ENCODE measurements at places on chromosomes 7 and 10.

DNA sequence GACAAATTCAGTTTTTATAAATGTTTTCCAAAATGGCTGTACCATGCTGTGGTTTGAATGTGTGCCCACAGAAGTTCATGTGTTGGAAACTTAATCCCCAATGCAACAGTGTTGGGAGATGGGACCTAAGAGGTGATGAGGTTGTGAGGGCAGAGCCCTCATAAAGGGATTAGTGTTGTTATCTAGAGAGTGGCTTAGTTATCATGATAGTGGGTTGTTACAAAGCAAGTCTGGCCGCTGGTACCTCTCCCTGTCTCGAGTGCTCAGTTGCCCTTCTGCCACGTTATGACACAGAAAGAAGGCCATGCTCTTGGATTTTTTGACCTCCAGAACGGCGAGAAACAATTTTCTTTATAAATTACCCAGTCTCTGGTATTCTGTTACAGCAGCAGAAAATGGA lies 119.0 kb downstream of the BTAF1 start:
- no peak for DNase-seq

DNA sequence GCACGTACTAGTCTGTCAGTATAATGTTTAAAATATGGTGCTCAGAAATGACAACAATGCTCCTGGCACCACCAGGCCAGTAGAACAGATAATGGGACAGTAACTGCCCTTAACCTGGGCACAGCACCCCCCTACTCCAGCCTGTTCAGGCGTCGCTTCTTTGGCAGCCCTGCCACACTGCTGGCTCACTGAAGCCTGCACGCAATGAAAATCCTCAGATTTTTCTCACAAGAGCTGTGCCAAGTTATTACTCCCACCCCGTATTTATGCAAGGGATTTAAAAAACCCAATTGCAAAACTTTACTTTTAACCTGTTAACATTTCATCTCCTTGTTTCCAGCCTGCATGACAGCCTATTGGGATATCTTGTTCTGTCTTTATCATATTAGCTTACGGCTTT lies 56.6 kb upstream of the LAMB1 start:
- DNase-seq = no peak

- peak; percentile 82 for DNase-seq
These were observed 79.9 kb downstream of the ELFN1 start for GRCh38 chr7:1749864-1750466.

- DNase-seq = no peak
These were observed 14.7 kb downstream of the ESYT2 start for GRCh38 chr7:158814637-158815036.

DNA sequence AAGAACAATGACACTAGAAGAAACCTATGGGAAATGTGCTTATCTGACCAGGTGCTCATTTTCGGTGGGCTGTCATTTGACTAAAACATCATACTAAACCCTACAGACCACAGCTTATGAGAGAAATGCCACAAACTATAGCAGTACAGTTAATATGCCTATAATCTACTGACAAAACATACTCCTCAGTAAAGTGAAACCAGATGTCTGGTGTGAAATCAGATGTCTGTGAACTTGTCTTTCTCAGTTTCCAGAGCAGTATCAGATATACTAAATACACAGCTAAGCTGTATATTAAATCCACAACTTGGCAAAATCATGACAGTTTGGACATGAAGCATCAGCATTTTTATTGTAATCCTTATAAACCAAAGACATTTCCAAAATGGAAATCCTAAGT lies 3.3 kb downstream of the IMMP2L start:
- DNase-seq = no peak

- no peak for DNase-seq
These were observed 16.3 kb downstream of the VWC2 start for GRCh38 chr7:49789736-49790135.

GRCh38 chr10:61172182-61172926 lies 228.4 kb upstream of the RHOBTB1 start:
- no peak for DNase-seq

DNA sequence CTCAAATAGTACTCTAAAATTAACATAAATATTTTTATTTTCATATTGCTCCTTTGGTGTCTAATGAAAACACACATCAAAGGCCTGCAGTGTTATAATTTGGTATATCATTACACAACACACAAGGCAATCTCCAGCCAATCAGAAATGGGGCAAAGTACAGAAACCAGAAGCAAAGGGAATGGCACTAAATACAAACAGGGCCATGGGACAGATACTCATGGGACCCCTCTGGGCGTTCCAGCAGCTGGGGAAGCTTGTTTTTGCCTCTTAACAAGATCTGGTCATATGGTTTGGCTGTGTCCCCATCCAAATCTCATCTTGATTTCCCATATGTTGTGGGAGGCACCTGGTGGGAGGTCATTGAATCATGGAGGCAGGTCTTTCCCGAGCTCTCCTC lies 551.8 kb upstream of the NRP1 start:
- no peak for DNase-seq

GRCh38 chr7:96962221-96962885 lies 43.0 kb upstream of the DLX6 start:
- DNase-seq = peak; percentile 26

DNA sequence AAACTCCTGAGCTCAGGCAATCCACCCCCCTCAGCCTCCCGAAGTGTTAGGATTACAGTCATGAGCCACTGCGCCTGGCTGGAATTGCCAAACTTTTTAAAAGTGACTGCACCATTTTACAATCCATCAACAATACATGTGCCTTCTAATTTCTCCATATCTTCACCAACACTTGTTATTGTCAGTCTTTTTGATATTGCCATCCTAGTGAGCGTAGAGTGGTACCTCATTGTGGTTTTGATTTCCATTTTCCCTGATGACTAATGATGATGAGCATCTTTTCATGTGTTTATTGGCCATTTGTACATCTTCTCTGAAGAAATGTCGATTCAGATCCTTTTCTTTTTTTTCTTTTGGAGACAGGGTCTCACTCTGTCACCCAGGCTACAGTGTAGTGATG lies 21.7 kb upstream of the STRIP2 start:
- no peak for DNase-seq

- DNase-seq = no peak
These were observed 29.6 kb upstream of the SUN1 start for GRCh38 chr7:802500-803242.

DNA sequence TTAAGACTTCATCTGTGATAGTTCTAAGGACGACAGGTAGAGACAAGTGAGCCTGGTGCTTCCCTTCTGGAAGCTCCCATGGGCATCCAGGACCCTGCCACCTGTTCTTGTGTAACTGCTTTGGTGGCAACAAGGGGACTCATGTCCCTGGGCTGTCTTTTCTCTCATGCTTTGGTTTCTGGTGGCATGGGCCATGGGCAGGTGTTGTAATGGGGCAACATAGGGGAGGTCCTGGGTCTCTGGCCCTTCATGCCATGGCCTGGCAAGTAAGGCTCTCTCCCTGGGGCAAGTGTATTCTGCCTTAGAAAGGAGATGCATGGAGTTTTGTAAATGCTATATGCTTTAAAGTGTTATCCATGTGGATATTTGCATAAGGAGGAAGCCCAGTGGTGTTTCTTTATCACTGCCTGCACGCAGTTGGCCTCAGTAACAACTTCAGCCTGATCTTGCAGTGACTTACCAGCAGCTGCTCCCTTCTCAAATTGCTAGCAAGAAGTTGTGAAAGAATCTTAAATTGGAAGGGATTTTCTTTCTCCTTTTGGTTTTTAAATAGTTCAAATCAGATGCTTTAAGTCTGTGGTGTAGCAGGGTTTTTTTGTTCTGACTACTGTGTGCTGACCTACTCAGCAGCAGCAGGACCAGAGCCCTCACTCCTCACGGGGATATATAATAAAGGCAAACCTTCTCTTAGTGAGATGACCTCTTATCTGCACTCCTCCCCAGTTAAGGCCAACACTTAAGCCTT lies 39.9 kb downstream of the OGDH start:
- DNase-seq = no peak

DNA sequence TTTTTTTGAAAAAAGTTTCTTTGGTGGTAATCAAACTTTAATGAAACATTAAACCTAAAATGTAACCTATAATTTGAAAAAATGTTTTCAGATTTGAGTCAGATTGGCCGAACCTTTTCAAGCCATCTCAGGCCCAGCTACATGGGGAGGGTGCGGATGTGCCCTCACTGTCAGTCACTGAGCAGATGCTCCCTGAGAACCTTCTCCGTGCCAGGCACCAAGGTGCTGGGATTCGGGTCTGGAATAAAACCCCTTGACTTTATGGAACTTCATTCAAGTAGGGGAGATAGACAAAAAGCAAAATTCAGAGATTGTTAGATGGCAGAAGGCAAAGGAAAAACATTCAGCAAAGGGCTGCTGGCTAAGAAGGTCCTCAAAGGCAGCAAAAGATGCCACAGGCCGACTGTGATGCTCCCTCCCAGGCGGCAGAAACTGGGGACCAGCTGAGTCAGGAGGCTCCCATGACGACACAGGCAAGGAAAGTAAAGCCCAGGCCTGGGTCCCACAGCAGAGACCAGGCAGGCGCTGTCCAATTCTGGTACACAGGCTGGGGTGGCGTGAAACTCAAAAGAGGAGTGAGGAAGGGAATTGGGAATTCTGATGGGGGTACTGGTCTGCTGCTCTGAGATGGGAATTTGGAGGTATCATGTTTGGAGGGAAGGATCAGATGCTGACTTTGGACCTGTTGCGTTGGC lies 82.2 kb upstream of the DDC start:
- no peak for DNase-seq

DNA sequence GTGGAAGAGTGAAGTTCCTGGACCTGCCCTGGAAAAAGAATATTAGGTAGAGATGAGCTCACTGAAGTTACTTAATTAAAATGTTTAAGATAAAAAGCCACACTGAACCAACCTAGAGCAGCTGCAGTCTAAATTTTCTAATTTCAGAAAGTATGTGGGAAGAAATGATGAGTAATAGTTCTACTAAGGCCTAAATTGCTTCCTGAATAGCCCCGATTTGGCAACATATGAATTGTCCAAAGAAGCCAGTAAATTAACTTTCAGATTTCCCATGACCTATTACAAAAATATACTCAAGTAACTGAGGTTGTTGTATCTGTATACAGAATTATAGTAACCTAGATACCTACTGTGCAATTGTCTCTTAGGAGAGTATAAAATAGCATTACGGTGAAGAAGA lies 312.6 kb downstream of the IPMK start:
- no peak for DNase-seq

- no peak for DNase-seq
These were observed 45.7 kb downstream of the IMMP2L start for GRCh38 chr7:111516612-111517011.

GRCh38 chr7:25906003-25906402 lies 246.0 kb upstream of the NFE2L3 start:
- no peak for DNase-seq

- DNase-seq = no peak
These were observed 115.5 kb downstream of the FOXP2 start for GRCh38 chr7:114530057-114530611.

DNA sequence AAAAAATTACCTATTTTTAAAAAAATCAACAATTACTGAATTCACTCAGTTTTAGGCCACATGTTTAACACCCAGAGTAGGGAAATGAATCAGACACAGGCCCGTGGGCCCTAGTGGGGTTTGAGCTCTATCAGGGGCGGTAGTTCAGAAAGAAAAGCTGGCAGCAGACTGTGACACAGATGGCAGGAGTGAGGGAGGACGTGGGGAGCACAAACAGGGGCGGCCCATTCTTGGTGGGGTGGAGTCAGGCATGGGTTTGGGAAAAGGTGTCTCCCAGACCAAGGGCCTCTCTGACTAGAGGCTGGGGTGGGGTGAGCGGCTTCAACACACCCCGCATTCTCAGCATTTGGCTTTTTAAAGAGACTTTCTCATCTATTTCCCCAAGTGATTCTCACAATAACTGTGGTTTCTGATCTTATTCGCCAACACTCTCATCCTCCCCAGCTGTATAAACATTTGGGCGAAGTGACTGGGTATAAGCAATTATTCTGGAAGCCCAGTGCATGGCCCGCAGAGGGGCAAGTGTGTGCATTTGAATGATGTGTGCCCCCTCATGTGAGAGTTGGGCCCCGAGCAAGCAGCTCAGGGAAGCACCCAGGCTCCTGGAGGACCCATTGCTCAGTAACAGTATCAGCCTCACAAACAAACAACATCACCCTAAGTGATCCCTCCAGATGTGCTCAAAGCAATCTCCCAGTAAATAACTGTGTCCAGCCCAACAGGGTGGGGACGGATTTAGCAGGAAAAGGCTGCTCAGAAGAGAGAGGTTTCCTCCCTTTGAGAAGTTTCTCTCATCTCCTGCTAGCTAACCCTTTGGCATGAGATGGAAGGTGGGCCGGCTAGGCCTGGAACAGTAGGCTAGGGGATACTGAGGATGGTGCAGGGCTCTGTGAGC lies 437.6 kb upstream of the ZMIZ1 start:
- DNase-seq = no peak

DNA sequence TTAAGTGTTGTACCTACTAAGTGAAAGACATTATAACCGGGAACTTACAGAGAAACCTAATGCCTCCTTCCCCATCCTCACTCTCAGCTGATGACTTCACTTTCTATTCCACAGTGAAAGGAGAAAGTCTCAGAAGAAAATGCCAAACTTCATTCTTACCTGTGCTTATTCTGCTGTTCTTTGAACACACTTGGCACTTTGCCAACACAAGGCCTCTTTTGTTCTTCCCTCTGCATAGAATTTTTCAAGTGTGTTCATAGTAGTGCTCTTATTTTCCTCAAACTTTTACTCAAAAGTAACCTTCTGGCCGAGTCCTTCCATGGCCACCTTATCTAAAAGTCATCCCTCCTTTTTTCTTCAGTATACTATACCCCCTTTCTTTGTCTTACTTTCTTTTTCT lies 59.4 kb upstream of the ETV1 start:
- DNase-seq = no peak

- DNase-seq = no peak
These were observed 22.1 kb downstream of the CPEB3 start for GRCh38 chr10:92268748-92269147.

- DNase-seq = peak; percentile 65
These were observed 39.1 kb downstream of the VOPP1 start for GRCh38 chr7:55533050-55533728.

DNA sequence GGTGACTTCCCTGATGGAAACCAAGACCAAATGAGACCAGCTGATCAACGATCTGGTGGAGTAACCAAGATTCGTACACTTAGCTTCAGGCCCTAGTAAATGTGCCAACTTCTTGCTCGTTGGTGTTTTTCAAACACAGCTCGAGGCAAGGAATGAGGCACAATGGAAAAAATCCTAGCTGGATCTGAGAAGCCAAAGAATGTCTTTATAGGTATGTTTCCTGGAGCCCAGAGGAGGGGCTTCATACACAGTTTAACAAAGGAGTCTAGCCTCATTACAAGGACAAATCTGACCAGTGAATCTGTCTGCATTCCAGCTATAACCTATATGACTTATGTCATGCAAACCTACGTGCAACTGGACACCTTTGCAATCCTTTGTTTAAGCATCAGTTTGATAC lies 3.7 kb downstream of the COL17A1 start:
- no peak for DNase-seq
